Hypothalamus (tissue), 51 donors: ENCODE measurements at places on chromosomes 7 and 10.

DNA sequence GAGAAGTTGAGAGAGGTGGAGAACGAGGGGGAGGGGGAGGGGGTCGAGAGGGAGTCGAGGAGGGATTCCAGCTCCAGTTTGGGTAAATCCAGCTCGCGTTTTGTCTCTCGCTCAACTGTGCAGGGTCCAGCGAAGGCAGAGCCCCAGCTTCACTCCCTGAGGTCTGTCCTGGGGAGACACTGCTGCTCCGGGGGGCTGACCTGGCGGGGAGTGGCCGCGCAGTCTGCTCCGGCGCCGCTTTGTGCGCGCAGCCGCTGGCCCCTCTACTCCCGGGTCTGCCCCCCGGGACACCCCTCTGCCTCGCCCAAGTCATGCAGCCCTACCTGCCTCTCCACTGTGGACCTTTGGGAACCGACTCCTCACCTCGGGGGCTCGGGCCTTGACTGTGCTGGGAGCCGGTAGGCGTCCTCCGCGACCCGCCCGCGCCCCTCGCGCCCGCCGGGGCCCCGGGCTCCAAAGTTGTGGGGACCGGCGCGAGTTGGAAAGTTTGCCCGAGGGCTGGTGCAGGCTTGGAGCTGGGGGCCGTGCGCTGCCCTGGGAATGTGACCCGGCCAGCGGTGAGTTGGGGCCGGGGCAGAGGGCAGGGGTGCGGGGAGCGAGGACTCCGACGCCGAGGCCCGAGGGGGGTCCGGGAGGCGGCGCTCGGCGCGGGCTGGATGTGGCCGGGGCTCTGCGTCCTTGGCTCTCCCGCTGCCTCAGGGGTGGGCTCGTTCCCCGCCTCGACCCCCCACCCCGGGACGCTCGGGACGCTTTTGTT, at the start of gene TET1:
Gene TET1, plus strand, starts transcription at position 152 of the 757 bp plus-strand sequence. CDS start 12,002 bp downstream, outside the sequence.
- peak; percentile 41 for DNase-seq

GRCh38 chr7:155918720-155919390, 106.6 kb upstream of the SHH start:
- DNase-seq = no peak

- DNase-seq = no peak
Observed at GRCh38 chr7:45367026-45367425, 207.1 kb upstream of the ADCY1 start.

DNA sequence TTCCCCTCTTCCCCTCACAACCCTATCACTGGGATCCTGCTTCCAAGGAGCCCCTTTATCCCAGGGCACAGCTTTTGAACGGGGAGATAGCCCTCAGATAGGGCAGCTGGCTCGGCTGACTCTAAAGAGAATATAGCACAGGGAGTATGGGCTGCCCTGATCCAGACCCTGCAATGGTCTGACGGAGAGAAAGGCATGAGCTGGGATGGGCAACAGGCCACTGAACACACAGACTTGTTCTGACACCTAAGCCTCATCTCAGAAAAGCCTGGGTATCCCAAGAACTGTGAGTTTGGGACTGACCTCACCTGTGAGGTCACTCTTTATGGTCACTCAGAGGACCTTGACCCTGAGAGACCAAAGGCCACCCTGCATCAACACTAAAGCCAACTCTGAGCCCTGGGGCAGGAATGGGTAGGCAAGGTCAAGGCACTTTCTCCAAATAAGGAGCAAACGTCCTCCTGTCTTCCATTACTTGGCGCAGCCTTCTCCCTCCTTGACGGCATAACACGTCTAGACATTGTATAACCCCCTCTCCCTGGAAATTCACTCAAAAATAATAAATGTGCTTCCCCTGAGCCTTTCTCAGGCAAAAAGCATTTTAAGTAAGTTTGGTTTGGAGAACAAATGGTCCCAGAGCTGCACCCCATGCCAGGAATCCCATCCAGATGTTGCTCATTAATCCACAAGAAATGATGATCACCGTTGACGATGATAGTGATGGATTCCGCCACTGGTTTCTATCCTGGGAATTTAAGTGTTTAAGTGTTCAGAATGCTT, 8.2 kb upstream of the LRRC18 start:
- no peak for DNase-seq

- DNase-seq = no peak
Observed at GRCh38 chr10:75935650-75936400, 504.4 kb downstream of the LRMDA start.

GRCh38 chr7:78280276-78280675, 481.7 kb downstream of the PHTF2 start:
- no peak for DNase-seq

GRCh38 chr7:97457054-97457453, 274.8 kb upstream of the TAC1 start:
- DNase-seq = no peak

GRCh38 chr7:107638594-107638993, 22.0 kb upstream of the SLC26A4 start:
- no peak for DNase-seq
